ENCODE measurements at places on chromosomes 7 and 10.

- DNase-seq, result no peak
Observed at GRCh38 chr7:7228472-7228871, 46.1 kb downstream of the C1GALT1 start.

- DNase-seq, result no peak
Observed at GRCh38 chr10:85635650-85636049, 730.9 kb downstream of the GRID1 start.

GRCh38 chr7:103912891-103913605, 76.4 kb downstream of the RELN start:
- DNase-seq, result no peak

DNA sequence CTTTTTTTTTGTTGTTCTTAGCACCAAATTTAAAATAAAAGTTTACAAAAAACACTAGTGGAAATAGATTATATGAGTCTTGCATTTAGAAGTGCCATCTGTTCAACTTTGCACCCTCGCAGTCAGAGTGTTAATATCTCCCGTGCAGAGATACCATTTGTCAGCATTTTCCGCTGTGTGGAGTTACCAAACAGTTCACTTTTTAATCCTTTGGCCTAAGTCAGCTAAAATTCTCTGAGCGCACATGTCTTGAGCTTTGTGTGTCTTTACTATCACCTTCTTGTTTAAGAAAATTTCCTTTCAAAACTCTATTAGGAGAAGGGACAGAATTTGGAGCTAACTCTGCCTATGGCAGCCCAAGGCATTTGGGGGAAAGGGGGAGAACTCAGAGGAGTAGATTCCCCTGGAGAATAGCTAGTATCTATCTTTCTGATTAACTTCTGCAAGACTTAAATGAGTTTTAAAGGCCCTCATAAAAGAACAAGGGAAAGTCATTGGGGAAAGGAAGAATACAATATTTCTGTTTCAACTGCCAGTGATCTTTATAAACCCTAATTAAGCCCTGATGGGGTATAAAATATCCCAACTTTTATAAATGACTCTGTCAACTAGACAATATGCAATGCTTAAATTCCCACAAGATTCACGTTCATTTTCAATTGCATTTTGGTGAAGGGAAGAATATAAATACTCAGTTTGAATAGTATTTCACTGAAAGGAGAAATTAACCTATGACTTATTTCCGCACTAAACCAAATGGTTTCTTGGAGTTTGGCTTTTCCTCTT, 114.9 kb upstream of the RAB11FIP2 start:
- DNase-seq, result no peak

GRCh38 chr7:137295739-137296324, 47.7 kb downstream of the PTN start:
- no peak for DNase-seq

DNA sequence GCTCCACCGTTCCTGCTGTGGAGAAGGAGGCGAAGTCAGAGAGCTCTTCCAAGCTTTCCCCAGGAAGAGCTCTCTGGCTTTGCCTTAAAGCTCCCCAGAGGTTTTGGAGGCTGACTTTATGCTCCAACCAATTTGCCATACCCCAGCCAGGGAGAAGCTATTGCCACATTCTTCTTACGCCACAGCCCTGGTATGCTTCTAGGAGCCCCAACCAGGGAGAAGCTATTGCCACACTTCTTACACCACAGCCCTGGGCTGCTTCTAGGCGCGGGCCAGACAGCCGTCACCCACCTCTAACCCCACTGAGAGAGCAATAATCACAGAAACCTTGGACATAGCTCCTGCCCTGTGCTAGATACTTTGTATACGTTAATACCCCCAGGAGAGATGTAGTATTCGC, 951 bp downstream of the ELOVL3 start:
- no peak for DNase-seq

GRCh38 chr7:51073171-51073570, 243.4 kb downstream of the COBL start:
- DNase-seq, result no peak

GRCh38 chr7:21355406-21355874, 72.4 kb upstream of the SP4 start:
- peak; percentile 97 for DNase-seq

GRCh38 chr7:110317541-110318265, 773.2 kb upstream of the LRRN3 start:
- DNase-seq, result no peak

- DNase-seq, result no peak
Observed at GRCh38 chr7:131182446-131183058, 145.1 kb upstream of the MKLN1 start.

GRCh38 chr7:105828141-105828540, 48.3 kb downstream of the ATXN7L1 start:
- no peak for DNase-seq

- DNase-seq, result no peak
Observed at GRCh38 chr7:82690929-82691328, 247.4 kb upstream of the CACNA2D1 start.

- DNase-seq, result no peak
Observed at GRCh38 chr10:17737027-17737965, 14.7 kb upstream of the TMEM236 start.

DNA sequence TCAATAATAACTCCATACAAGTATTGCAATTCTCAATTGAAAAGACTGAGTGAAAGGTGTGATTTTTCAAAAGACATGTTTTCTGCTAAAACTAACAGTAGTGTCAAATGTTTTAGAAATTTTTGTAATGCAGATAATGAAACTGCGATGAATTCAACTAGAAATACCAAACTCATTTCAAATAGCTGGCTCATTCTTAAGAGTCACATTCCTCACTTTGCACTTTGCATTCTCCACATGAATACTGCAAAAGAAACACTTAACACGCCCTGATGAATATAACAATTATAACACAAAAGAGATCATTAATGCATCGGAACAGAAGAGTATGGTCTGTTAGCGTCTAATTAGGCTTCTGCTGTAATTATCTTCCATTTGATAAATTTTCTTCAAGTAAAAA, 15.5 kb upstream of the TSPAN12 start:
- no peak for DNase-seq

- no peak for DNase-seq
Observed at GRCh38 chr7:7843972-7844371, 124.6 kb upstream of the GLCCI1 start.

DNA sequence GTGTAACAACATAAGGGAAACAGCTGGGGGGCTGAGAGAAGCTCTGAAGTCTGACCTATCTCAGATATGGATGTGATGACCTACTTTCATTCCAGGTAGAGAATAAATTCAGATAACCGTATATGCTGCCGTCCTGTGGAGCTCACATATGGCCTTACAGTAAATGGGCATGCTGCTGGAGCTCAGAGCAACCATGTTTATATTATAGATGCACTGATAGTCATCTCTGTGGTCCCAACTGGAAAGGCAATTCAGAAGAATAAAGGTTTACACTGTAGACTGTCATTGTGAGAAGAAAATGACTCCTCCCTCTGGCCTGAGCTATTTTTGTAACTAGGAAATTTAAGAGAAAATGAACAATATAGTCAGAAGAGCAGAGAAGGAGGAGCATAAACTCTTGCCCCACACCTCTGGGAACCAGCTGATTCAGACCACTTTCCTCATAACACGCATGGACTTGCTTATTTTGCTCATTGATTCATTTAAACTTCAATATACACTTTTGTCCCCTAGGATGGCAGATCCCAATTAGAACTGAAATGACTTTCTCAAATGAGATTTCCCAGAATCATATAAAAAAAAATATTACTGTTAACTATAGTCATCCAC, 69.9 kb upstream of the NXPH1 start:
- no peak for DNase-seq

GRCh38 chr7:142385491-142386340, 127.9 kb upstream of the PRSS58 start:
- DNase-seq, result peak; percentile 13

DNA sequence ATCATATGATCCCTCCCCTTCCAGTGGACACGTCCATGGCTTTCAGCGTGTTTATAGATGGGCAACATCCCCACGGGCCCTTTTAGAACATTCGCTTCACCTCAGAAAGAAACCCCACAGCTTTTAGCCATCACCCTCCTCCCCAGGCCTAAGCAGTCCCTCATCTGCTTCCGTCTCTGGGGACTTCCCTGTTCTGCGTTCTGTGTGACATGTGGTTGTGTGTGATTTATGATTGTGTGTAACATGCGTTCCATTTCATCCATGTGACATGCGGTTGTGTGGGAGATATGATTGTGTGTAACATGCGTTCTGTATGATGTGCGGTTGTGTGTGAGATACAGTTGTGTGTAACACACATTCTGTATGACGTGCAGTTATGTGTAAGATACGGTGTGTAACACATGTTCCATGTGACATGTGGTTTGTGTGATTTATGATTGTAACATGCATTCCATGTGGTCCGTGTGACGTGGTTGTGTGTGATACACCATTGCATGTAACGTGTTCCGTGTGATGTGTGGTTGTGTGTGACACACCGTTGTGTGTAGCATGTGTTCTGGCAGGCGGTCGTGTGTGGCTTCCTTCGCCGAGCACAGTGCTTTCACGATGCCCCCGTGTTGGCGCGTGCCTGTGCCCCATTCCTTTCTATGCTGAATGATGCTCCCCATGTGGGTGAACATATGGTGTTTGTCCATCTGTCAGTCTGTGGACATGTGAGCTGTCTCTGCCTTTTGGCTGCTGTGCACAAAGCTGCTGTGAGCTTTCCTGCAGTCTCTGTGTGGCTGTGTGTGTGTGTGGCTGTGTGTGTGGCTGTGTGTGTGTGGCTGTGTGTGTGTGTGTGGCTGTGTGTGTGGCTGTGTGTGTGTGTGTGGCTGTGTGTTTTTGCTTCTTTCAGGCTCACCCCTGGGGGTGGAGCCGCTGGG, 26.2 kb downstream of the PWWP2B start:
- DNase-seq, result no peak

GRCh38 chr10:10367264-10367663, 650.4 kb upstream of the CELF2 start:
- DNase-seq, result no peak

DNA sequence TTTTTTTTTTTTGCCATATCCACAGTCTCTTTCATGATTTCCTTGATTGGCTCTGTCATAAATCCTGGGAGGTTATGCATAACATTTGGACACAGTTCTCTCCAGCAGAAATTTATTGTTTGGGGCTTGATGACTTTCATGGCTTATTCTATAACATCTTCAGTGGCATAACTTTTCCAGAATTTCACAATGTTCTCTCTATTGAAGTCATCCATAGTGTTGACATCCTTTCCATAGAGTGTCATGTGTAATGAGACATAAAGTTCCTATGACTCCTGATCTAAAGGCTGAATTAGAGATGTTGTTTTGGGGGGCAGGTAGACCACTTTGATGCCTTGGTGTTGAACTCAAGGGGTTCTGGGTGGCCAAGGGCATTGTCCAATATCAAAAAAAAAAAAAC, 36.7 kb upstream of the STK17A start:
- DNase-seq, result no peak

DNA sequence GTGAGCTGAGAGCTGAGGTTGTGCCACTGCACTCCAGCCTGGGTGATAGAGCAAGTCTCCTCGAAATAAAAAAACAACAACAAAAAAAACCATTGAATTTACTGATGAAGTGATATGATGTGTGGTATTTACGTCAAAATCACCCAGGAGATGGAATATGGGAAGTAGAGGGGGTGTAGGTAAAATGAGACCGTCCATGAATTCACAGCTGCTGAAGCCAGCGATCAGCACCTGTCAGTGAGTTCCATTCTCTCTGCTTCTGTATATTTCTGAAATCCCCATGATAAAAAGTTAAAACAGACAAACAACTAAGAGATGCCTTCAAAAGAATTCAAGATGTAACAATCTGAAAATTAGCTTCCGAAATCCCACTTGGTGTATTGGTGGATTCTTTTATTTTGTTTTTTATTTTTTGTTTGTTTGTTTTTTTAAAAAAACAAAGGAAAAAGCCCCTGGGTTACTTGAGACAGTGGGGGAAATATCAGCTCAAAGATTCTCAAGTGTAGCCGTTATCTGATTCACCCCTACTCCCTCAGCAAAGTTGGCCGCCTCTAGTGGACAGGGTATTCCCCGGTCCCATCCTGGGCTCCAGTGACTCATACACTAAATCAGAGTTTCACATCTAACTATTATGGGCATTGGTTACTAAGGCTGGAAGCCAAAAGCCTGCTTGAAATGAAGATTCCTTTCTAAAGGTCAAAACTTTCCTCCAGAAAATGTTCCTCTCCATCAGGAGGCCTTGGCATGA, 76.4 kb downstream of the MAP3K8 start:
- DNase-seq, result no peak

GRCh38 chr10:34967335-34967880, 122.7 kb downstream of the CUL2 start:
- DNase-seq, result no peak

- no peak for DNase-seq
Observed at GRCh38 chr7:104137511-104137910, 70.3 kb downstream of the ORC5 start.

GRCh38 chr10:72953687-72954086, 919 bp downstream of the PLA2G12B start:
- DNase-seq, result no peak

- DNase-seq, result no peak
Observed at GRCh38 chr10:126014309-126014708, 117.9 kb downstream of the FANK1 start.

DNA sequence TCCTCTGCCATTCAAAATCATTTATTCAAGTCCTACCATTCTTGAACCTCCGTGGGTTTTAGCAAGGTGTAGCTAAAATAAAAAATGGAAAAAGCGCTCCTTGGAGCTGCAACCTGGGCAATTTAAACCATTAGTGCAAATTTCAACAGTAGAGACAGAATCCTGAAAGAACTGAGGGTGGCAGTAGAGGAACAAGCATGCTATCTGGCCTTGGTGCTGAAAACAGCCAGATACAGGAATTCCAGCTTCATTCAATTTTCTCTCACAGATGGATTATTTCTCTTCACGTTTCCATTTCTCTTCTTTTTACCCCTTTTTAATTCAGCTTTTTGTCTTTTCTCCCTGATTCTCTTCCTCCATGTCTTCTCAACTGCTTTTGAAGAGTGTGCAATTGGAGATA, 77.7 kb downstream of the OTUD1 start:
- DNase-seq, result no peak

GRCh38 chr10:79407811-79408795, 37.3 kb downstream of the ZCCHC24 start:
- no peak for DNase-seq

Data from GM12878 (cell line).